ENCODE measurements at places on chromosomes 5 and 9. TPM values are rescaled to one million over a fixed set of nuclear protein-coding genes. Genes with fewer than 3 reads are reported as not detected.

SPINK6 gene
- polyA plus RNA-seq = not detected

FOXI1 gene
- not detected for polyA plus RNA-seq

PCDHB6 gene
- polyA plus RNA-seq = 0.04 TPM

ENHO gene
- polyA plus RNA-seq = 0.10 TPM

TLE1 gene
- polyA plus RNA-seq = 55.0 TPM

TXNDC8 gene
- polyA plus RNA-seq = not detected

FGF10 gene
- polyA plus RNA-seq = not detected

WDR31 gene
- 0.22 TPM for polyA plus RNA-seq

TENT4A gene
- 9.7 TPM for polyA plus RNA-seq

CAMK2A gene
- polyA plus RNA-seq = not detected

FAM151B gene
- polyA plus RNA-seq = 0.91 TPM

CENPK gene
- 8.0 TPM for polyA plus RNA-seq

HSPB3 gene
- not detected for polyA plus RNA-seq

BNIP1 gene
- polyA plus RNA-seq = 21.7 TPM

SPDL1 gene
- 19.7 TPM for polyA plus RNA-seq

PPP1R2B gene
- not detected for polyA plus RNA-seq

LCN15 gene
- not detected for polyA plus RNA-seq

GABRA6 gene
- not detected for polyA plus RNA-seq

ARAP3 gene
- 60.6 TPM for polyA plus RNA-seq

NIPAL4 gene
- 0.10 TPM for polyA plus RNA-seq

GABRA1 gene
- not detected for polyA plus RNA-seq

FBXW2 gene
- polyA plus RNA-seq = 32.5 TPM

ZNF782 gene
- polyA plus RNA-seq = 0.62 TPM

CDKN2B-AS1 gene
- 0.44 TPM for polyA plus RNA-seq

KCNMB1 gene
- polyA plus RNA-seq = 0.15 TPM

PCDHA3 gene
- 0.07 TPM for polyA plus RNA-seq

IL13 gene
- polyA plus RNA-seq = 0.06 TPM

RETREG1 gene
- not detected for polyA plus RNA-seq

FOXD4L4 gene
- not detected for polyA plus RNA-seq

CARTPT gene
- not detected for polyA plus RNA-seq

SLCO6A1 gene
- polyA plus RNA-seq = not detected

SQSTM1 gene
- polyA plus RNA-seq = 302 TPM

Data from endothelial cell of umbilical vein (primary cell).